ENCODE measurements at places on chromosomes 16 and 17.

DNA sequence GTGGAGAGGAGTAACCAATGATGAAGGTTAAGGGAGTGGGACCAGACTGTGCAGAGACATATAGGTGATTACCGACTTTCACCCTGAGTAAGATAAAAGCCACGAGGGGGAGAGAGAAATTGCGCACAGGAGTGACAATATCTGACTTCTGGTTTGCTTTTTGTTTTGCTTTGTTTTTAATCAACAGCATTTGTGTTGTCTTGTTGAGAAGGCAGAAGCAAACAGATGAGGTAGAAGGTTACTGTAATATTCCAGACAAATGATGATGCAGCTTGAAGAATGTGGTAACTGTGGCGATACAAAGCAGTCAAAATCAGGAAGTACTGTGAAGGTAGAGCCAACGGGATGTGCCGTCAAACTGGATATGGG lies 7.5 kb downstream of the PELP1 start:
- no peak for DNase-seq

DNA sequence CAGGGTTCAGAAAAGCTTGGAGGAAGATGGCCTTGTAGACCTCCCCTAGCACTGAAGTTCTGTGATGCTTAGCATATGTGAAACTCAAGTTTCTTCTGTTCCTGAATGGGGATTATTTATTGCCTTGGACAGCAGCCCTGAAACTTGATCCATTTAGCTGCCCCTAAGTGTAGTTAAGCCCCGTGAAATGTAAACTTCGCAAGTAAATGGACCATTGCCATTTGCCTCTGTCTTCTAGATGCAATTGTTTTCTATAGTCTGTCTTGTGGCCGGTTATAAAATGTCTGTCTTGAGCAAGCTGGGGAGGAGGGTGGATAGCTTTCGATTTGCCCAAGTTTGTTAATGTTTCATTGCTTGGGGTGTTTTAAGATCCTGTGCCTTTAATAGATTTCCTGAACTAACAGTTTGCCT lies 261.8 kb downstream of the CDH13 start:
- DNase-seq = no peak

DNA sequence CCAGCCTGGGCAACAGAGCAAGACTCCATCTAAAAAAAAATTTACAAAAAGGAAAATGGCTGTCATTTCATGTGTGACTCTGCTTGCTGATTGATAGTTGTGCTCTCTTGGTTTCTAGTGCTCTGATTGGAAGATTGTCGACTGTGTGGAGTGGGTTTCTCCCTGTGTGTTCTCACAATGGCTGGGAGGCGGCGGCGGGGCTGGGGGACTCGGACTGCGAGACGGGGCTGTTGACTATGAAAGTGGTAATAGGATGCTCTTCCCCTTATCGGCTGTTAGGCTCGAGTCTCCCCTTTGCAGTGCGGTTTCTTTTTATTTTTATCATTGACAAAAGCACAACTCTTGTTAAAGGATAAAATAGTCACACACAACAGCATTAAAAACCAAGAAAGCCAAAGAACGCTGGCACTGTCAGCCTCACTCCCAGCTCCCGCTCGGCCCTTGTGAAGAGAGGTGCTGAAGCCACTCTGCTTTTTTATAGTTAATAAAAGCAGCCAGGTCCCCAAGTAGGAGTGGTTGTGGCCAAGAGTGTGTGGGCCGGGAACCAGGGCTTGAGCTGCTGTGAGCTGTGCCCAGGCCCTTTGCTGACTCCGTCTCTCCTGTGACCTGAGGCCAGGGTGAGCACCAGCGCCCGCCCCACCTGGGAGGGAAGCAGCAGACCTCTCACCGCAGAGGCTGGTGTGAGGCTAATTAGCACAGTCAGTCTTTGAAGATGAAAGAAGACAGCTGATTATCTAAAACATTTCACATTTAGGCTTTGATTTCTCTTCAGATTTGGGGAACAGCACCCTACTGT lies 36.5 kb downstream of the TBCD start:
- DNase-seq = no peak

DNA sequence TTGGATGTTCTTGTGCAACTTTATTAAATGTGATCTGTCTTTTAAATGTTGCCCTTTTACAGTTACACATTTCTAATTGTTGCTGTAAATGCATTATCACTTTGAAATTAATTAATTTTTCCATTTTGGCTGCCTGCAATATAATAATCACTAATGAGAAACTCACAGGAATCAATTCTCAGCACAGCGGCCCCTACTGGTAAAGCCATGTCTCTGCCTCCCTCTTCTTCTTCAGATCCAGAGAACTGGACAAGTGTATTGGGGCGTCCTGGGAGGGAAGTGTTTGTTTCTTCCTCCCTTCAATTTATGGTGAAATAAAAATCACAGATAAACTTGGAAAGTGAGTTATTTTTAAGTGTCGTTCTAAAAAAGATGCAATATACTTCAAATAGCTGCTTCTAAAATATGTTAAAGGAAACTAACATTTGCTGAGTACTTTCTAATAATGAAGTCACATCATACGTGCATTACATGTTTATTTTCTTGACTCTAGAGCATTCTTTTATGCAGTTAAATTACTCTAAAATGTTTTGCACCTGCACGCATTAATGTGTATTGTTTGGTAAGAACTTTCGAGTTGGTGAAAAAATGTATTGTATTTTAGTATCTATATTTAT lies 338.0 kb downstream of the WWOX start:
- DNase-seq = peak; percentile 19

DNA sequence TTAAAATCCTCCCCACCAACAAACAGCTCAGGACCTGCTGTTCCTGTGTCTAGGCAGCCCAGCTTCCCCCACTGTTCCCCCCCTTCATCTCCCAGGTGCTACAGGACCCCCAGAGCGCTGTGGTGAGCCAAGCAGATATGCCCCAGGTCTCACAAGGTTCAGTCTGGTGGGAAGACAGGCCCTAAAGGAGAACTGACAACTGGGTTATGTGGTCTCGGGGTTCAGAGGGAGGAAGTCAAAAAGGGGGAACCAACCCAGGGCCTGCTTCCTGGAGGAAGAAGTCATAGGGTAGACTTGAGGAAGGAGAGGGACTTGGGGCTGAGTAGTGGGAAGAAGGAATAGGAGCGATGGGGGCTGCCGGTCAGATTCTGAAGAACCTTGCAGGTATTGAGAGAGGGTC lies 2.6 kb downstream of the RIPOR1 start:
- DNase-seq = no peak

DNA sequence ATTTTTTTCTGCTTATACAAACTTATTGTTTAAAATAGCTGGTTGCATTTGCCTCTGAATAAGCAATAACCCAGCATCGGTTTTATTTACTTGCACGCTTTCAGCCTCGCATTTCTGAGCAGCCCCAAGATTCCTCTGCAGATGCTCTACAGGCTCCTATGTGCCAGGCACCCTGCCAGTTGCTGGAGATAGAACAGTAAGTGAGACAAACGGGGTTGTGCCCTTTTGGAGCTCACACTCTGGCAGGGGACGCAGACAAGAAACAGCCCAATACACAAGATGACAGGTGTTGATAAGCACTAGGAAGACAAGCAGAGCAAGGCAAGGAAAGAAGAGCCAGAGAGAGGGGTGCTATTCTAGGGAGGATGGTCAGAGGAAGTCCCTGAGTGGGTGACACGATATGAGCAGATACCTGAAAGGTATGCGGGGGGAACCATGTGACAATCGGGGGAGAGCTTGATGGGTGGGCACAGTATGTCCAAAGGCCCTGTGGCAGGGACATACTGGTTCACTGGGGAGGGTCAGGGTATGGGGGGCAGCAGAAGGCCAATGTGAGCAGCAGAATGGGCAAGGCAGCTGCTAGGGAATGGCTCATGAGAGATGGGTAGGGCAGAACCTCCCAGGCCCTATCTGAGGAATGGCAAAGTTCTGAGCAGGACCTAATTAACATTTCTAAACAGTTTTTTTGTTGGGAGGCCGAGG lies 18.7 kb upstream of the ADORA2B start:
- no peak for DNase-seq

DNA sequence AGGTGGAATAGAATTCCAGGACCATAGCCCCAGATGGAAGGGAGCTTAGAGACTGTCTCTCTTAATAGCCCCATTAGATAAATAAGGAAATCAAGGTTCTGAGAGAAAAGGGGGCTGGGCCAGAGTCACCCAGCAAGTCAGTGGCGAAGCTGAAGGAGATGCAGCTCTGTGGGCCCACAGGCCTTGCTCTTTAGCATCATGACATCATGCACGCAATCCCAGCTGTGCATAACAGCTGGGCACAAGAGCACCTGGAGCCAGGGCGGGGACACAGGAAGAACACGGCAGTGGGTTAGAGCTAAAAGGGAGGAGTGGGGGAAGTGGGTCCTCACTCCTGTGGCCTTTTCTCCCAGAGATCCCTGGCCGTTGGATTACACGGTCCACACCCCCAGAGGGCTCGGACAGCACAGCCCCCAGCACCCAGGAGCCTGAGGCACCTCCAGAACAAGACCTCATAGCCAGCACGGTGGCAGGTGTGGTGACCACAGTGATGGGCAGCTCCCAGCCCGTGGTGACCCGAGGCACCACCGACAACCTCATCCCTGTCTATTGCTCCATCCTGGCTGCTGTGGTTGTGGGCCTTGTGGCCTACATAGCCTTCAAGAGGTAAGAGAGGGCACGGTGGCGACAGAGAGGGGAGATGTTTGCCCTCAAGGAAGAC lies 15.1 kb downstream of the NGFR start:
- DNase-seq = no peak

Measured in naive thymus-derived CD8-positive, alpha-beta T cell (primary cell).